GM18507 (cell line): ENCODE measurements at places on chromosomes 7 and 10.

DNA sequence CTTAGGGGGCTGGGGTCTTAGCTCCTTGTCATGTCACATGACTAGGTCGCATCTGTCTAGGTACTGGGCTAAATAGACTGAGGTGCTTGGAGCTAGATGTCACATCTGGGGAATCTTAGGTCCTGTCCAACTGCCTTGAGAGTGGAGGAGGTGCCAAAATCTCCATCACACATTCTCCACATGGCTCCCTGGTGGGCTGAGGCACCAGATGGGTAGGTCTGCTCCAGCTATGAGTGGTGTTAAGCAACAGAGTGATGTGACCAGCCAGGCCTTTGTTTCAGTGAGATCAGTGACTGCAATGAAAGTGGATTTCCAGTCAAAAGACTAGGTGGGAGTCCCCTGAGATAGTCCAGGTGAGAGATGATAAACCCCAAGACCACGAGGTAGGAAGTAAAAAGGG is 251.8 kb downstream of the BMPER start:
- DNase-seq, result no peak

- DNase-seq, result no peak
Observed at GRCh38 chr7:33666531-33666930, 238.8 kb upstream of the BMPER start.

- DNase-seq, result no peak
Observed at GRCh38 chr10:43939939-43940820, 291.5 kb upstream of the ZNF32 start.

DNA sequence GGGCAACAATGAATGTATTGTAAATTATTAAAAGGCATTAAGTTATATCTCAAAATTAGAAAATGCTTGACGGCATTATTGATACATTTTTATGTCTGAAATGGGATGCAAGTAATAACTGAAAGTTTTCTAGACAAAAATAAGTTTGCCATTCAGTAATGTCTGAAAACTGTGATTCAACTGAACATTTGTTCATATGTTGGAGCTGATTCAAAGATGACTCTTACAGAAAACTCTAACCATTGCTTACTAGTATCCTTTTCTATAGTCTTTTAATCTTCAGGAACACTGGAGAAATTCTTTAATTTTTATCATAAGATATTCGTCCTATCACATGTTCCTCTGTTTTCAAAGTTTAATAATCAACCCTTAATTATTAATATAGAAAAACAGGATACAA is 71.1 kb upstream of the TFEC start:
- no peak for DNase-seq

DNA sequence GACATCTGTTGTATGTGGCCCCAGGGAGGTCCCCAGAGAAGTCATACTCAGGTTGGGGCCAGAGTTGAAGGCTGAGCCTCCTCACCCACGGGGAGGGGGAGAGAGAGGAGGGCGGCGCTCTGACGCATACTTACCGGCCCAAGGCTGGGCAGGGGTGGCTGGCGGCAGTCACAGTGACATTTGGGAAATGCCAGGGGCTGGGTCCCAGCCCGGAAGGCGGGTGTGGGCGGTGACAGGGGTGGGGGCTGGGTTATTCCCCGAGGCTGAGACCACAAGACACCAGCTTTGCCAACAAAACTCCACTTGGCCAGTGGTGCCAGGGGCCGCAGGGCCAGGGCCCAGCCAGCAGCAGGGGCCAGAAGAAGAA is 41.1 kb downstream of the RASGEF1A start:
- DNase-seq, result no peak

- no peak for DNase-seq
Observed at GRCh38 chr10:22700489-22700888, 13.9 kb downstream of the PIP4K2A start.

- no peak for DNase-seq
Observed at GRCh38 chr7:17152721-17153120, 145.7 kb upstream of the AHR start.

GRCh38 chr7:88851220-88851619 is 55.7 kb upstream of the TEX47 start:
- DNase-seq, result no peak

DNA sequence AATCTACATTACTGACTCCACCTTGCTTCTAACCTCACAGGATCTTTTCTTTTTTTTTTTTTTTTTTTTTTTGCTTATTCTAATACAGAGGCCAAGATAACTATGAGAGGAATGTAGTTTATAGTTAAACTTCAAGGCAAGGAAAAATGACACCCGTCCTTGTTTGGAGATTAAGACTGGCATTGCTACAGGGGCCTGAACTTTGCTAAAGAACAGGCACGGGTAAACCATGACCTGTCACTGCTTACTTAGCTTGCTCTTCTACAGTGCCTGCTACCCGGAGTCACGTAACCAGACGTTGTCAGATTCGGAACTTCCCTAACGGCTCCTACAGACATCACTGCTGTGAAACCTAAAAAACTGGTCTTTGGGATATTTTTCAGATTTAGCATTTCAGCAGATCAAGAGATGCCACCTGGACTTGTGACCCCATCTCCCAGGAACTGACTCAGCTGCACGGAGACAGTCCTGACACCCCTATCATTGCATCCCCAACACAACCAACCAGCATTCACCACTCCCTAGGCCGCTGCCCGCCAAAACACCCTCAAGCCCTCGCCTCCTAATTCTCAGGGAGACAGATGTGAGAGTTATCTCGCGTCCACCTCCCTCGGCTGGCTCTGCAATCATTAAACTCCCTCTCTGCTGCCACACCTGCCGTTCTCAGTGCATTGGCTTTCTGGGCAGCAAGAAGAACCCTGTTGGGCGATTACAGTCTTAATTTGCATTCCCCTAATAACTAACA is 27.5 kb downstream of the MAD1L1 start:
- DNase-seq, result no peak

DNA sequence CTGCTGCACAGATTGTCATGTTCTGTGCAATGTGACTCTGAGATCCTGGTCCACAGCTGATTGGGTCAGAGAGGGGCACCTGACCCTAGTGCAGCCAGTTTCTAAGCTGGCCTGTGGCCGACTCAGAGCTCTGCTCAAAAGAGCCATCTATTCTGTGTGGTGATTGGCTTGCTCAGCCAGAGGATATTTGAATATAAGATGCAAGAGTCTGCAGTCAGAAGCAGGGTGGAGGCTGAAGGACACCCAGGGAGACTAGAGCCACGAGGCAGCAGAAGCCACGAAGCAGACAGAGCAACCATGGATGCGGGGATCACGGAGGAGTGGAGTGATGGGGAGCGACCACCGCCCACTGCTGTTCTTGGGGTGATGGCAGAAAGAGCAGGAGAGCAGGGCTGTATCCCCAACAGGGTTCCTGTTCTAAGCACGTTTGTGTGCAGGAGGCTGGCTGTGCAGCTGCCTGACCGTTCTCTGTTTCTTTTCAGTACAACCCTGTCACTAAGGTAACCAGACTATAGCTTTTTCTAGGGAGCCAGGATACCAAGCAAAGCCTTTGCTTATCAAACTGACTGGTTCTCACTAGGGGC is 19.5 kb upstream of the RHEB start:
- no peak for DNase-seq

GRCh38 chr7:87628780-87629569 is 777 bp downstream of the RUNDC3B start:
- DNase-seq, result no peak

DNA sequence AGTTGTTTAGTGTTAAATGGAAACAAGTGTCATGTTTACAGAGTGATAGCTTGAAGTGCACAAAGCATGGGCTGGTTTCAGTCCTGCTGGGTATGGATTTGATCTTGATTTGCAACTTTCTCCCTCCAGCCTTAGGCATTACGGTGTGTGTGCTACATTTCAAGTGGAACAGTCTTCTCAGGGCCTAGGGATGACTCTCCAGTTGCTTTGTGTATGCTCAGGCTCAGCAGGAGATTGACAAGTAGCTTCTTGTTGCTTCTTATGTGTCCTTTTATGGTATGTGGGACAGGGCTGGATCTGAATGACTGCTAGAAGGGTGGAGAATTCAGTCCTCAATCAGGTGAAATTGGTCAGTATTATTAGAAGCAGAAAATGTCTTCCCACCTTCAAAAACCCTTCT is 51.3 kb upstream of the PLEKHA1 start:
- no peak for DNase-seq
